ENCODE measurements at places on chromosomes 7 and 10.

- DNase-seq: no peak
Observed at GRCh38 chr7:68684996-68685395, 913.3 kb upstream of the AUTS2 start.

DNA sequence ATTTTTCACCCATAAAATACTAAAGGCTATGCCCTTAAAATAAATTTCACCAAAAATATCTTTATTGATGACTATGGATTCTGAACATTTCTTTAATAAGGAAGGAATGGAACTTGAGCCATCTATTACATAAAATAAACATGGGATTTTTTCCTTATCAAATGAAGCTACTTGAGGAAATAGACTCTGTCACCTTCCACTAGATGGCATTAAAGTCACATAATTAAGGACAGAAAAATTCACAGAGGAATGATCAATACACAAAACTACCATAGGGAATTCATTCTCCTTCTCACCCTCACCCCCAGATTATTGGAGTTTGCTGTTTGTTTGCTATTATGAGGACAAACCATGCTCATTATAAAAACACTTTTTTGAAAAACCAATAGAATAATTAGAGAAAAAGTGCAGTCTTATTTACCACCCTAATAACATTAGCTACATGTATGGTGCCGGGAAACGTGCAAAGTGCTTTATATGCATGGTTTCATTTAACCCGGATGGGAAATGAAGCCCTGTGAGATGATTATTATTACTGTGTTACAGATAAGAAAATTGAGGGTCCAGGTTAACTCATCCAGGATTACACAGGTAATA, 21.1 kb upstream of the FOXI2 start:
- peak; percentile 14 for DNase-seq

DNA sequence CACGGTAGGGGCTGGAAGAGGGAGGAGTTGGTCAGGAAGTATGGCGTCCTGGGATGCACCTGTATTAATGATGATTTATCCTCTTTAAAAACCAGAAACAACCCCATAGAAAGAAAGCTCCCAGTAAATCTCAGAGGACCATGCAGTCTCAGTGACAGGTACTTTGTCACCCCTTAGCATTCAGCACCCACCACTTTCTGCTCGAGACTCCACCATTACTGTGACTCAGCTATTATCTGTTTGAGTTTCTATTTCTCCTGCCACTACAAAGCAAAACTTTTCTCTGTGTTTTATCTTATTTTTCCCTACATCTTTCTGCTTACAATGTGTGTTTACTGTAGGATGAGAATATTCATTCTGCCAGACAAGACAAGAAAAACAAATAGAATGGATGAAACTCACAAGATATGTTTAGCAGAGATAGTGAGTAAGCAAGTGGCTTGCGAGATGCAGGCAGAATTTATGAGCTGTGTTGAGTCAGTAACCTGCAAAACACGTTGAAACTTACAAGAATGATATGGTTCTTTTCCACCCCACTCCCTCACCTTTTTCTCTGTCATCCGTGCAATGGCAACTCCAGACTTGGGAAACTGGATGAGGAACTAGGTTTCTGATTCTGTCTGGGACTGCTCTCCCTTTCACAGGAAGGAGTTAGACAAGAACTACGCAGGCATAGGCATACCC, 127.1 kb downstream of the AOAH start:
- no peak for DNase-seq

DNA sequence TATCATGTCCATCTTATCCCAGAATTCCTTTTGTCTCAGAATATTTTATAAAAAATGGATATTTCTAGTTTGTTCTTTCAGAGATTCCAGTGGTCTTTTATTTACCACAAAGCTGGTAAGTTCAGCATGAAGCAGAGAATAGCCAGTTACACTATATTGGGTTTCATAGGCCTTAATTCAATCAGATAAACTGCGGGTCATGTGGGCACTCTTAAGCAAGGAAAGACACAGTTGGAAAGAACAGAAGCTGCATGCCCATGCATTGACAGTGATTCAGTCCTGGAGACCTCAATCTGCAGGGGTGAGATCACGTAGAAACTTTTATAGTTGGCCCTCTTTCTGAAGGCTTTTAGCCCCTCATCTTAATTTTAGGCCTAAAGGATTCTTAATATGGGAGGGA, 281.3 kb upstream of the IGFBP3 start:
- DNase-seq: no peak

- no peak for DNase-seq
Observed at GRCh38 chr10:24528946-24529345, 194.7 kb downstream of the ARHGAP21 start.

- DNase-seq: no peak
Observed at GRCh38 chr10:120688928-120689327, 162.2 kb upstream of the WDR11 start.

GRCh38 chr7:21972397-21972784, 26.7 kb upstream of the CDCA7L start:
- DNase-seq: no peak

DNA sequence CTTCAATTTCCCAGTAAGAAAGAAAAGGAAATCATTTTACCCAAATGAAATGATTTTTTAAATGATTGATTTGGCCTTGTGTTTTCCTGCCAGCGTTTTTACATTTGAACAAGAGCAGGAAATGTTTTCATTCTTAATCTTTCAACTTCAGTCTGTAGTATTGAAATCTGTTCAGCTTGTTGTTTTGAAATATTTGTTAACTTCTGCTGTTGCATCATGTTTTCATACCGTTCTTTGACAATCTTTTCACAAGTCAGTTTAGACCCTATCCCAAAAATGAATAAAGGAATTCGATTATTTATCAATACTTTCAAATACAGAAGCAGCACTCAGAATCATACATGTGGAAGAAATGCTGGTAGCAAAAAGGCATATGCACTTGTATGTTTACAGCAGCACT, 8.1 kb downstream of the SFR1 start:
- DNase-seq: no peak

GRCh38 chr10:101558671-101559595, 29.1 kb downstream of the POLL start:
- DNase-seq: no peak

DNA sequence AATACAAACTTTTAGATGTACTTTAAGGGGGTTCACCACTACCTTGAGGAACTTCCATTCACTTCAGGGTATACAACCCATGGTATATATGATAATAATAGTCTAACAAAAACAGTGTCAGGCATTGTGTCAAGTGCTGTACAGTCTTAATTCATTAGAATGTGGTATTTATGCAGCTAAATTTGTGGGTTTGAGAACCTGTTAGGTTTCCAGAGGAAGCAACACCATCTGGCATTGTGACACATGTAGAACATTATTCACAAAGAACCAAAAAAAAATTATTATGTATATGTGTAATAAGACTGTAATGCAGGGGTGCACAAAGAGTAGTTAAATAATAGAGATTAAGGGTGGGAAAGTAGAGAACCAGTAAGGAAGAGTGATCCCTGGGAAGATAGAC, 26.3 kb downstream of the TMEM60 start:
- no peak for DNase-seq

GRCh38 chr7:22696541-22697228, 30.3 kb upstream of the IL6 start:
- no peak for DNase-seq

DNA sequence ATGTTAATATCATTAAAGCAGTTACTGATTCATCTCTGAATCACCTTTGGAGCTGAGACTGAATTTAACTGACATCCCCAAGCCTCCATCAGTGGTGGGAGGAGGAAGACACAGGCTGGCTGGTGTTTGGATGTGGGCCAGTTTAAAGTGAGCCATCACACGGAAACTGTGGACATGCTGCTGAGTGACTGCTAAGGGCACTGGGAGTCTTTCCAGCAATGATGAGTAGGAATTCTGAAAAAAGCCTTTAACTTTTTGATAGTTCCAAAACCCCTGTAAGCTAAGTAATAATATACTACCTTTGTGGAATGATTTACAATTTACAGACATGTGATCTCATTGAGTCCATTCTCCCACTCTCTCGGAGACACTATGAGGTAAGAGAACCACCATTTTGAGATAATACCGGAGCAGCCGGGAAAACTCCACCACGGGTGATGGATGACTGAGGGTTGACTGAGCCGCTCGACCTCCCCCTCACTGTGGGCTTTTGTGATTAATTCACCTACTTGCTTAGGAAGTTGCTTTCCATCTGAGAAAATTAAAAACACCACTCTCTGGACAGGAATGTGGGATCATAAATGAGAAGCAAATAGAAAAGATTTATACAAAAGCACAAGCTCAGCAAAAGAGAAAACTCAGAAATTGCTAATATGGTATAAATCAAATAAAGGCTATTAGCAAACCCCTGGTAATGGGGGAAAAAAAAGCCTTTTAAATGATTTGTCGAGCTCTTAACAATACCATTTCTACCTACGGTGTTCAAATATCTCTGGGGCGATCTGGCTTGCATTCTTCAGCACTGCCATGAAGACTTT, 194.8 kb downstream of the FANK1 start:
- no peak for DNase-seq

DNA sequence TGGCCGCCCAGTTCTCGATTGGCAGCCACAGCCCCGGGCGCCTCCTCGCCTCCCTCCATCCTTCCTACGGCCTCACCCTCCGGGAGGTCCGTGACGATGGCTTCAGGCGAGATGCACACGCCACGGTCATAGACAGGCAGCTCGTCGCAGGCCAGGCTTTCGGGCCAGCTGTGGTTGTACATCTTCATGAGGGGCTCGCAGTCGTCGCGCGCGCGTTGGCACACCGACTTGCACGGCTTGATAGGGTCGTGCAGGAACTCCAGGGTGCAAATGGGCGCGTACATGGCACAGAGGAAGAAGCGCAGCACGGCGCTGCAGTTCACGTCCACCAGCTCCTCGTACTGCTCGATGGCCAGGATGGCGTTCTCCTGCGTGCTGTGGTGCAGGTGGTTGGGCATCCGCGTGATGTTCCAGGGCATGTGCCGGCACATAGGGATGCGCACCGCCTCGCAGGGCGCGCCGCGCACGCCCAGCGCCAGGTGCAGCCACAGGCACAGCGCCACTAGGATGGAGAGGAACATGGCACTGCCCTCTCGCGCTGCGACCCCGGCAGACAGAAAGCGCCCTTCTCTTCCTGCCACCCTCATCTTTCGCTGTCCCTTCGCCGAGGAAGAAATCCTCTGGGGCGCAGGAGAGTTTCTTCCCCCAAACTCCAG, 472 bp downstream of the SFRP4 start:
- DNase-seq: no peak

DNA sequence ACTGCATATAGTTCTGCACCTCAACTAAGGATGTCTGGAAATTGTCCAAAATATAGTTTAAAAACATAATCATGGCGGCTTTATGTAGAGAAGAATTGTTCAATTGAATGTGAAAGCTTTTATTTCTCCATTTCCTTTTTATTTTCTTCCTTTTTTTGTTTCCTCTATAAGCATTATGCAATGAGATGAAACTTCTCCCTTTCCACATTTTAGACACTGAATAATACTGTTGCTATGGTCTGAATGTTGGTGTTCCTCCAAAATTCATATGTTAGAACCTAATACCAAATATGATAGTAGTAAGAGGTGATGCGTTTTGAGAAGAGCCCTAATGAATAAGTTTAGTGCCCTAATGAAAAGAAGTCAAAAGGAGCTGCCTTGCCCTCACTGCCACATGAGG, 175.0 kb downstream of the RNLS start:
- DNase-seq: no peak

DNA sequence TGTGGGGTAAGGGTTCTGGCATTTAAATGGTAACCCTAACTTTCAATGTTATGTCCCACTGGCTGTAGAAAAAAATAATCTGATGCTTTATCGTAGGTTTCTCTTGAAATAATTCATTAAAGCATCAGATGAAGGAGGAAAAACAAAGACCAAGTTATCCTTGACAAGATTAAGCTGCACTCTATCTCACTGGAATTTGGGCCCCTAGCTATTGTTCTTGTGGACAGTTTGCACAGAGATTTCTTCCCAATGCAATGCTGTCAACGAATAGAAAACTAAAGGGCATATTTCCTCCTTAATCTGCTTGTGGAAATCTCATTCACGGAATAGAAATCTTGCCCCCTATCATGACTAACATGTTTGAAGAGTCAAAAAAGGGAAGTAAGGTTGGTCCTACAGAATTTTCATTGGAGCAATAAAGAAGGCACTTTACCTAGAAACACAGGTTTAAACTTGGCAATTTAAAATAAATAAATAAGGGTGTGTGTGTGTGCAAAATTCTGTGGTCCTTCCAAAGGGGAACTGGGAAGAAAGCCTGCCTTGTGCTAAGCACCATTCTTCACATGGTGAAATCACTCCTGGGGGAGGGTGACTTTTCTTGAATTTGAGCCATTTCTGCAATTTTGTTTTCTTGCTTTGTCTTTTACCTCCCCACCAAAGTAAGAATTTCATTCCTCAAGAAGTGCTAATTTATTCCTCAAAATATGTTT, 242.8 kb downstream of the GLI3 start:
- DNase-seq: no peak

DNA sequence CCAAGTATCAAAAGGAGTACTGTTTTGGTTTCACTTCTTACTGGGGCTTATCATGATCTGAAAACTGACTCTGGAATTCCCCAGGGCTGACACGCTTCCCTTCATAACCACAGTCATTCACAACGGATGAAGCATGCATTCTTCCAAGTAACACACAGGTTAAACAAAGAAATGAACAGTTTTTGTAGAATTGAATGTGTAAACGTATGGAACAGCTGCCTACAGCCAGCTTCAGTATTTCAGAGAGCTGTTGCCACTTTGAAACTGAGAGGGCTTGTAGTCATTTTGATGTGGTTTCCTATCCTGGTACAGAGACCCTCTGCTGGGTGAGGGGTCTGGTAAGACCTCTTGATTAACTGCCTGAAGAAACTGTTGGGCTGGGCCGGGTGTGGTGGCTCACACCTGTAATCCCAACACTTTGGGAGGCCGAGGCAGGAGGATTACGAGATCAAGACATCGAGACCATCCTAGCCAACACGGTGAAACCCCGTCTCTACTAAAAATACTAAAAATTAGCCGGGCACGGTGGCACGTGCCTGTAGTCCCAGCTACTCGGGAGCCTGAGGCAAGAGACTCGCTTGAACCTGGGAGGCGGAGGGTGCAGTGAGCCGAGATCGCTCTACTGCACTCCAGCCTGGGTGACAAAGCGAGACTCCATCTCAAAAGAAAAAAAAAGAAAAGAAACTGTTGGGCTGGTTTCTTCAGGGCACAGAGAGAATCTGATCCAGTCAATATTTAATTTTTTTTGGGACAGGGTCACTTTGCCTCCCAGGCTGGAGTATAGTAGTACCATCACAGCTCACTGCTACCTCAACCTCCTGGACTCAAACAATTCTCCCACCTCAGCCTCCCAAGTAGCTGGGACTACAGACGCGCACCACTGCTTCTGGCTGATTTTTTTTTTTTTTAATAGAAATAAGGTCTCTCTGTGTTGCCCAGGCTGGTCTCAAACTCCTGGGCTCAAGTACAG, 4.7 kb downstream of the NFE2L3 start:
- peak; percentile 64 for DNase-seq

- no peak for DNase-seq
Observed at GRCh38 chr7:3204526-3204925, 96.5 kb upstream of the SDK1 start.

DNA sequence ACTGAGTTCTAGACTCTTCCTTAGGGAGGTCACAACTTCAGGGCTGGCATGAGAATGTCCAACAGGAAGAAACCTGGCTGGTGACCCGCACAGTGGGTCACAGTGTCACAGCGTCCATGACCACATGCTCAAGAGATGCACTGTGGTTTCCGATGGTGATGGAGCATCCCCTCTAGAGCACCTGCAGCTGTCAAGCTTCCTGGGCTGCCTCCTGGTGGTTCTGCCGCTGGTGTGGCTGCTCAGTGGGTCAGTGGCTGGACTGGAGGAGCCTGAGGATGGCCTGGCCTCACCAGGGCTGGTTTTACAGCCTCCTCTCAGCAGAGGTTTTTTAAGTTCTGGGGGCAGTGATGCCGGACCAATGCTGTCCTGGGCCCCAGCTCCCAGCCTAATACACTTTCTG, 149.3 kb downstream of the SH3PXD2A start:
- no peak for DNase-seq

- DNase-seq: peak; percentile 78
Observed at GRCh38 chr7:69109246-69109645, 489.0 kb upstream of the AUTS2 start.
